Skin of body (tissue), 3 donors: ENCODE measurements at places on chromosomes 13 and 19. TPM values are rescaled to one million over a fixed set of nuclear protein-coding genes. Genes with fewer than 3 reads are reported as not detected.

Gene ZNF525
- total RNA-seq: 13.5 TPM

Gene LPAR2
- 4.9 TPM for total RNA-seq

Gene SLITRK5
- total RNA-seq: 1.8 TPM

Gene DMWD
- 21.2 TPM for total RNA-seq

Gene PSG4
- total RNA-seq: not detected

Gene ZSCAN4
- total RNA-seq: not detected

Gene KLK11
- total RNA-seq: 19.5 TPM

Gene PABPC3
- 0.10 TPM for total RNA-seq

Gene TNNT1
- total RNA-seq: 65.7 TPM
